ENCODE measurements at places on chromosomes 4 and X. TPM values are rescaled to one million over a fixed set of nuclear protein-coding genes. Genes with fewer than 3 reads are reported as not detected.

DNA sequence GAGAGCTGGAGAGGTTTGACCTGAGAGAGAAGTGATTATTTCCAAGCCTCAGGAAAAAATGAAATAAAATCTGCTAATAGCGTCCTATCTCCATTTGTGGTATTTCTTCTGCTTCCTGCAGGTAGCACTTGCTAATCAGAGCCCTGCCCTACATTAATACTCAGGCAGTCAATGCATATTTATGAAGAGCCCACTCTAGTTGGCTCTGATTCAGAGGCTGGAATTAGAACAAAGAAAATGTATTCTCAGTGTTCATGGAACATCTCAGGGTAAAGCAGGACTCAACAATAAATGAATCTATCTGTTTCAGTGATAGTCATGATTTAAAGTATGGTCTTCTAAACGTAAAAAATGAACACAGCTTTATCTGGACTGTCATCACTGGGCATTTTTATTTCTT, 1.4 kb upstream of the ATP8A1 start:
- no peak for DNase-seq

DNA sequence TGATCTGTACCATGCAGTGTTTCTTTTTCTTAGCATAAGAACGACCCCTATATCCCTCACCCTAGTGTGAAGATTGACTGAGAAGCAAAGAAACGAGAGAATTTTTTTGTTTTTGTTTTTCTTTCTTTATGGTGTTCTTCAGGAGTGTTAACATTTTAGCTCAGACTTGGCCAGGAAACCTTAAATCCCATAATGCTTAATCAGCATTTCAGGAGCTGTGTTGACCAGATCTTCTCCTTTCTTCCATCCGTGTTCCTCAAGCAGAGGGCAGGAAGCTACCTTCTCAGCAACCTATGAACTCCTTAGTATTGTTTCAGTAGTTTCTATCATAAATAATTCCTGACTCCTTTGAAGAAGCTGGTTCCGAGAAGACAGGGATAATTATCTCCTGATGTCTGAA, 1501.5 kb downstream of the STIM2 start:
- DNase-seq = no peak

DNA sequence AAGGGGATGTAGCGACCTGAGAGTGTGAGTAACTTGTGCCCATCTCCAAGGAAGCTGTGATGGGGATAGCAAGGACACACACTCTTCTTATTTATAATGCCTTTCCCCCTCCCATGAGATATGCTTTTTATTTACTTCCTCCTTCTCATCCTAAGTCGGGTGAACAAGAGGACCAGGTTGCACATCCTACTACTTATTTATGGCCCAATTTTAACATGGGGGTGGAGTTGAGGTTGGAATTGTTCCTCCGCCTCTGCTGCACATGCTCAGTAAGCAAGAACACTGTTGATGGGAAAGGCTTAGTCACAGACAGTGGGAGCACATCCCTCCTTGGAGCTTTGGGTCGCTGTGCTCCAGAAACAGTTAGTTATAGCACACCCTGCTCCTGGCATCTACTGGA, 15.2 kb upstream of the TLR8 start:
- no peak for DNase-seq

Gene CA5B
- 9.3 TPM for total RNA-seq

Gene LRCH2
- 1.9 TPM for total RNA-seq

Gene RADX
- total RNA-seq = 2.6 TPM

Gene EGFL6
- total RNA-seq = not detected

All from mucosa of descending colon (tissue), 3 donors.